ENCODE measurements at places on chromosomes 1 and 21.

GRCh38 chr1:40971966-40972365, 7.5 kb upstream of the CTPS1 start:
- DNase-seq: no peak

- DNase-seq: no peak
These were observed 43.5 kb downstream of the TRIM33 start for GRCh38 chr1:114467491-114467890.

- DNase-seq: no peak
These were observed 16.7 kb upstream of the WASF2 start for GRCh38 chr1:27506703-27507102.

- no peak for DNase-seq
These were observed 30.5 kb downstream of the BATF3 start for GRCh38 chr1:212669102-212669501.

GRCh38 chr1:109938556-109938955, 27.9 kb downstream of the CSF1 start:
- DNase-seq: no peak

- no peak for DNase-seq
These were observed 3.7 kb downstream of the ARTN start for GRCh38 chr1:43937179-43937865.

GRCh38 chr1:22287273-22287672, 144.4 kb upstream of the WNT4 start:
- no peak for DNase-seq

DNA sequence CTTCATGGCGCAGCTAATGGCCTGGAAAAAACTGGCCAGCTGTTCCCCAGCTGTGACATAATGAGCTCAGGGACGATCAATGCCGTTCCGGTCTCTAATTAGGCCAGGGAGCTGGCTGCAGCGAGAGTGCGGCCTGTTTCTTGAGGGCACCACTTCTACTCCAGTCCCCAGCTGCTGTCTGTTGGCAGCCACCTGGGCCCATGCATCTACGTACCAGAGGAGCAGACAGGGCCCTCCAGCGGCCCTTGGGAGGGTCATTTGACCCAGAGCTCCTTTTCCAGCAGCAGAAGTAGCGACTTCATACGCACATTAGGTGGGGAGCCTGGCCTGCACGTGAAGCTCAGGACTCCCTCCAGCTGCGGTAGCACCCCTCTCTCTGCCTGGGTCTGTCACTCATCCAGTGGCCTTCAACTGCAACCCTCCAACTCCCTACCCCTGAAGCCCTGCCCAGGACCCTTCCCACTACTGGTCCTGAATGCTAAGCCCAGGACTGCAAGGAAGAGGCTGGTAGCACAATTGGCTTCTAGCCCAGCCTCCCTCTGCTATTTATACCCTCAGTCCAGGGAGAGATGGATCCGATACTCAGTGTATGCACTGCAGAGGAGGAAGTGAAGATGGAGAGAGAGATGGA, 9.1 kb upstream of the GPR61 start:
- DNase-seq: no peak

DNA sequence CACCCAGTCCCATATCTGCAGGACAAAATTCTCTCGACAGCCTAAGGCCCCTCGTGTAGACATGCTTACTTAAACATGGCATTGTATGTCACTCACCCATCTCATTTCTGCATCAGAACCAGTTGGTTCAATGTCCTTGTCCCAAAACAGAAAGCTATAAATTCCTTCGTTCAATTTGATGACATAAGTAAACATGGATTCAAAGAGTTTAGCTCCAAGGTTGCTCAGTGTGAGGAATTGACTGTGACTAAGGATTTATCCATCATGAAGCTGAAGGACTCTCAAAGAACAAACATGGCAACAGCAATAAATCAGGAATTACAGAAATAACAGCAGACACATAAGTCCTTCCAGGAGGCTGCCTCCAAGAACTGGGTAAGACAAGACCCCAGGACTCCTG, 237.2 kb downstream of the TOMM20 start:
- DNase-seq: no peak

DNA sequence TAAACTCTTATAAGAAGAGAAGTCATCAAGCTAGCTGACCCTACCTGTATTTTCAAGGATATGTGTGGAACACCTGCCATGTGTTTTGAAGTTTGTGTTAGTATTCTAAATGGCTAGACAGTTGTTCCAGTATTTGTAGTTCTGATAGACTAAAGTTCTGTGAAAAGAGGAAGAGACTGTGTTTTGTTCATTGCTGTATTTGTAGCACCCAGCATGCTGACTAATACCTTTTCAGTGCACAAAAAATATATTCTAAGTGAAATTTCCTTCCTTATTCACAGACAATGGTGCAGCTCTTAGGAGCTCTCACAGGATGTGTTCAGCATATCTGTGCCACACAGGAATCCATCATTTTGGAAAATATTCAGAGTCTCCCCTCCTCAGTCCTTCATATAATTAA, 8.2 kb upstream of the METTL18 start:
- DNase-seq: no peak

DNA sequence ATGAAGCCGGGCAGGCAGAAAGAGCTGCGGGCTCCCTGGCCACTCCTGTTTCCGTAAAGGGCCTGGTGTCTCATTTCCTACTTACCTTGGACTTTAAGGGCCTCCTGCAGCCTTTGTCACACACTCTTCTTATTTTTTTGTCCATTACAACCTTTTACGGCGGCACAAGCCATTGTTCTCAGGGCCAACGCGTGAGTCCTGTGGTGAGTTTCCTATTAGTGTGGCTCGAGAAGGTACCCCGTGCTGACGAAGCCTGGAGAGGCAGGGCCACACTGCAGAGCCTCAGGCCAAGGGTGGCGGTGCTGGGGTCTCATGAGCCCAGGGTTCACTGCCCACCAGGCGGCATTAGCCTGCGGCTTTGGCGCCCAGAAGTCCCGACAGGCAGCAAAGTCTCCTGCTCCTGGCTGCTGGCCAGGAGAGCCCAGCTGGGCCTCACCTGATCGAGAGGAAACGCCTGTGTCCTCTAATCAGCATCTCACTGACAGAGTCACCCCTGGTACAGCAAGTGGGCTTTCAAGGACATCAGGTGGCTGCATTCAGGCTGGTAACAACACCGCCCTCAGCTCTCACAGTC, 62.0 kb downstream of the SIK1 start:
- no peak for DNase-seq

DNA sequence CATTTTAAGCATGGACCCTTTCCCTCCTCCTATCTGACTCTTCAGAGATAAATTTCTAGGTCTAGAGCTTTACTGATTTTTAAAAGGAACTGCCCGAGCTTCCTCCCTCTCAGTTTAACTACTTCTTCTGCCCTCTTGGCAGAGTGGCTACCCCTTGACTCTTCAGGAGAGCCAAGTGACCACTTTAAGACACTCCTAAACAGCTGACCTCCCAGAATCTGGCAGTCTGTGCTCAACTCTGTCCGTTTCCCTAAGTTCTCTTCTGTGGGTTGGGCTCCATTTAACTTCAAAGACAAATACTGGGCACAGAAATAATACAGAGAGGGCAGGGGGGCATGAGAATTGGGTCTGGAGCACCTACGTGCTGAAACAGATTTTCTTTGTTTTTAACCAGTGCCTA, 196.3 kb upstream of the FOXD3 start:
- no peak for DNase-seq

Measured in activated CD8-positive, alpha-beta memory T cell treated with anti-CD3 and anti-CD28 coated beads, Interleukin-2, amount 50 U/mL, for 4 hours (primary cell).